ENCODE measurements at places on chromosomes 2 and 18. TPM values are rescaled to one million over a fixed set of nuclear protein-coding genes. Genes with fewer than 3 reads are reported as not detected.
A peak's percentile ranks its signal among the peaks of the same experiment; 100 is the strongest.

- H3K36me3 ChIP-seq = no peaks in the 10 kb centered on the region
- H3K4me3 ChIP-seq = no peak overlapping the region
- H3K27me3 ChIP-seq = peaks cover 15% of the 10 kb centered on the region
- H3K27ac ChIP-seq = no peak overlapping the region
- H3K4me1 ChIP-seq = peaks cover 7% of the 10 kb centered on the region
Measured at GRCh38 chr2:99084256-99084655, 57.3 kb upstream of the C2orf15 start.

- H3K27me3 ChIP-seq = peaks cover 3% of the 10 kb centered on the region
- no peak overlapping the region for H3K27ac ChIP-seq
- no peaks in the 10 kb centered on the region for H3K4me1 ChIP-seq
- no peak overlapping the region for H3K4me3 ChIP-seq
- H3K36me3 ChIP-seq = no peaks in the 10 kb centered on the region
Measured at GRCh38 chr2:62691186-62691585, 14.3 kb upstream of the EHBP1 start.

- H3K27ac ChIP-seq = no peak overlapping the region
- no peak overlapping the region for H3K4me3 ChIP-seq
- DNase-seq = no peak
- no peaks in the 10 kb centered on the region for H3K27me3 ChIP-seq
- H3K36me3 ChIP-seq = peaks cover 10% of the 10 kb centered on the region
Measured at GRCh38 chr2:33579227-33579626, 19.9 kb downstream of the FAM98A start.

DNA sequence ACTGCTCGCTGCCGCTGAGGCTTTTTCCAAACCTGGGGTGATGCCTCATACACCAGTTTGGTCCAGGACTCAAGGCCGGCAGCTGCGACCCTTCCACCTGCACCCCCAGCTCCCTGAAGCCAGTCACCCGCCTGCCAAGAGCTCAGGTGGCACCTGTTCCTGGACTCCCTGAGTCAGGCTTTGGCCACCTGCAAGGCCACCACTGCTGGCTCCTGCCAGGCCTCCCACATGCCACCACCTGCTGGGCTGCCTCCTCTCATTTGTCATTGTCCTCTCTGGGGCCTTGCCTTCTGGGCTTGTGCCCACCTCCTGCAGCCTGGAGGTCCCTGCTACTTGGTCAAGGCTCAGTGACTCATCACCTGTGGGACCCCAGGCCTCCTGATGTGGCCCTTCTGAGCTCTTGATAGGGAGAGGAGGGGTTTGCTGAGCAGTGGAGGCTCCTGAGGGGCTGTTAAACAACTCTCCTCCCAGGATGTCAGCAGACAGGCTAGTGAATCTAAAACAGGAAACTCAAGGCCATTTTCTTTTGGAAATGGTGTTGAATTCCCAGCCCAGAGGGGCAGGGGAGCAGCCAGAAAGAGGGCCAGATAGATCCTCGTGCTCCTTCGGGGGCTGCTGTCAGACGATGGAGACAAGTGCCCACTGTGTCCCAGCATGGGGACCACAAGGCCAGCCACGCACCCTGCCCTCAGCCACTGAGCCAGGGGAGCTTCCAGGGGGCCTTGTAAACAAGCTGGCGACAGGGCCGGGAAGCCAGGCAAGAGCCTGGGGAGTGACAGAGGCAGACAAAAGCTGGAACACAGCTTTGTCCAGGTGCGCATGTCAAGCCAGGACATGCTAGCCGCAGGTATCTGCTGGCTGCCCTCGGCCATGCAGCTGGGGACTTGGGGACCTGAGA lies 416.8 kb downstream of the LRATD1 start:
- H3K4me3 ChIP-seq = no peak overlapping the region
- H3K27ac ChIP-seq = no peak overlapping the region
- peaks cover 7% of the 10 kb centered on the region for H3K27me3 ChIP-seq
- no peaks in the 10 kb centered on the region for H3K36me3 ChIP-seq
- H3K4me1 ChIP-seq = no peaks in the 10 kb centered on the region

GRCh38 chr2:18682681-18683080 lies 93.3 kb upstream of the NT5C1B start:
- H3K4me3 ChIP-seq = no peak overlapping the region
- H3K27me3 ChIP-seq = no peaks in the 10 kb centered on the region
- H3K27ac ChIP-seq = no peak overlapping the region
- H3K4me1 ChIP-seq = peaks cover 2% of the 10 kb centered on the region

The RIOK3 gene
- polyA plus RNA-seq = 72.8 TPM

The KLHL30 gene
- polyA plus RNA-seq = not detected

The UPP2 gene
- polyA plus RNA-seq = not detected

GRCh38 chr2:117086943-117087250 lies 727.6 kb upstream of the DDX18 start:
- H3K4me3 ChIP-seq = no peak overlapping the region
- DNase-seq = no peak
- H3K36me3 ChIP-seq = no peaks in the 10 kb centered on the region

GRCh38 chr18:7615840-7616239 lies 48.7 kb downstream of the PTPRM start:
- H3K27ac ChIP-seq = no peak overlapping the region
- H3K4me1 ChIP-seq = no peaks in the 10 kb centered on the region
- DNase-seq = no peak
- no peak overlapping the region for H3K4me3 ChIP-seq

GRCh38 chr2:64643838-64644457 lies 9.8 kb downstream of the SERTAD2 start:
- peak; percentile 91 for DNase-seq
- H3K4me1 ChIP-seq = peaks cover 69% of the 10 kb centered on the region
- peak overlapping the region; percentile 95 for H3K27ac ChIP-seq
- H3K27me3 ChIP-seq = peaks cover 12% of the 10 kb centered on the region
- no peaks in the 10 kb centered on the region for H3K36me3 ChIP-seq

- no peaks in the 10 kb centered on the region for H3K27me3 ChIP-seq
- peak overlapping the region; percentile 49 for H3K4me3 ChIP-seq
- DNase-seq = no peak
- H3K36me3 ChIP-seq = no peaks in the 10 kb centered on the region
- peak overlapping the region; percentile 10 for H3K27ac ChIP-seq
Measured at GRCh38 chr18:62784966-62785413, 69.6 kb downstream of the PHLPP1 start.

The BBS5 gene
- not detected for polyA plus RNA-seq

The UCN gene
- polyA plus RNA-seq = not detected

The SULT1C2 gene
- not detected for polyA plus RNA-seq

The LONRF2 gene
- not detected for polyA plus RNA-seq

GRCh38 chr2:169363560-169364150 lies 1.3 kb upstream of the LRP2 start:
- H3K4me1 ChIP-seq = peaks cover 35% of the 10 kb centered on the region
- DNase-seq = peak; percentile 32
- H3K27me3 ChIP-seq = peaks cover 3% of the 10 kb centered on the region

DNA sequence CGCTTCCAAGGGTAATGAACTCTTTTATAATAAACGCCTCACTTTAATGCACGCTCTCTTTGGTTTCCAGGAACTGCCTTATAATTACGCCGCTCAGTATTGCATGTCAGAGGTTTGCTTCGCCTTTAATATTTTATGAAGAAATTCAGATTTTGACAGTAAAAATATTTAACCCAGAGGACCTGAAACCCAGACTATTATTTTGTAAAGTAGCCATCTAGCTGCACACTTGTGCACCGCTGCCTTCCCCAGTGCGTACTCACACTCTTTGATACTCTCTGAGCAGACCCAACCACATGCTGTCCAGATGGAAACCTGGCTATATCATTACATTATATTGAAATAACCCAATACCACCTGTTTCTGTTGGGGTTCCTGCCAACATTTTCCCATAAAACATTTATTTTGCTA lies 270.1 kb downstream of the C1D start:
- H3K4me3 ChIP-seq = no peak overlapping the region
- H3K27me3 ChIP-seq = peaks cover 3% of the 10 kb centered on the region
- no peaks in the 10 kb centered on the region for H3K36me3 ChIP-seq
- DNase-seq = no peak

- H3K36me3 ChIP-seq = peaks cover 4% of the 10 kb centered on the region
- H3K27me3 ChIP-seq = peaks cover 9% of the 10 kb centered on the region
- H3K4me1 ChIP-seq = peaks cover 25% of the 10 kb centered on the region
- no peak overlapping the region for H3K4me3 ChIP-seq
- DNase-seq = no peak
Measured at GRCh38 chr2:1159013-1159412, 208.4 kb downstream of the SNTG2 start.

The DSC2 gene
- polyA plus RNA-seq = not detected

- DNase-seq = no peak
- H3K4me1 ChIP-seq = no peaks in the 10 kb centered on the region
- H3K27ac ChIP-seq = no peak overlapping the region
- H3K27me3 ChIP-seq = no peaks in the 10 kb centered on the region
Measured at GRCh38 chr18:24954341-24954740, 397.6 kb downstream of the ZNF521 start.

- H3K36me3 ChIP-seq = no peaks in the 10 kb centered on the region
- H3K4me1 ChIP-seq = peaks cover 28% of the 10 kb centered on the region
- no peak overlapping the region for H3K27ac ChIP-seq
- no peak overlapping the region for H3K4me3 ChIP-seq
- DNase-seq = no peak
- peaks cover 11% of the 10 kb centered on the region for H3K27me3 ChIP-seq
Measured at GRCh38 chr2:20052229-20052851, 912 bp upstream of the LAPTM4A start.

DNA sequence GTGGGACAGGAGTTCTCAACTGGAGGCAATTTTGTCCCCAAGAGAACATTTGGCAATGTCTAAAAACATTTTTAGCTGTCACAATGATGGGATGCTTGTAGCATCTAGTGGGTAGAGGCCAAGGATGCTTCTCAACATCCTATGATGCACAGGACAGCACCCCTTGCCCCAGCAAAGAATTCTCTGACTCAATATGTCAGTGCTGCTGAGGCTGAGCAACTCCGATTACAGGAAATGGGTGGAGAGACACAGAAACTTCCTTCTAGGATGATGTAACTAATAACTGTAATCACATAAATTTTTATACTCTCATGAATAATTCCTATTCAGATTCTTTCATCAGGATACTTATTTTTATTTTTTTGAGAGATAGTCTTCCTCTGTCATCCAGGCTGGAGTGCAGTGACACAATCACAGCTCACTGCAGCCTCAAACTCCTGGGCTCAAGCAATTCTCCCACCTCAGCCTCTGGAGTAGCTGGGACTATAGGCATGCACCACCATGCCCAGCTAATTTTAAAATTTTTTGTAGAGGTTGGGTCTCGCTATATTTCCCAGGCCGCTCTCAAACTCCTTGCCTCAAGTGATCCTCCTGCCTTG lies 120.3 kb upstream of the ACAA2 start:
- DNase-seq = no peak
- no peaks in the 10 kb centered on the region for H3K36me3 ChIP-seq
- no peak overlapping the region for H3K27ac ChIP-seq
- peaks cover 1% of the 10 kb centered on the region for H3K27me3 ChIP-seq

DNA sequence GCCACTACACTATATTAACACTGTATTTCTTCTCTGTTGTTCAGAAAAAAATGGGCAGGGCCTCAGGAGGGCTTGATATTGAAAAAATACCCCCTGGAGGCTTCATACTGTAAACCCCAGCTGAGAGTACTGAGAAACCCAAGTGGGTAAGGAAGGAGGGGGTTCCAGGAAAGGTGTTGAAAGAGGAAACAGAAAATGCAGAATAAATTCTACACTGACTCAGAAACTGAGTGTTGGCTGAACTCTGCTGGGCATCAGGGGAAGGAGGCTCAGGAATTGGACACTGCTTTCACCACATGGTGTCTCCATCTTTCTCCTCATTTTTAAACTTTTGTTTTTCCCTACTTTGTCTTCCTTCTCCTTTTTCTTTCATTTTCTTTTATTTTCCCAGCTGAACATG lies 253.7 kb downstream of the DYM start:
- no peaks in the 10 kb centered on the region for H3K36me3 ChIP-seq
- H3K27me3 ChIP-seq = no peaks in the 10 kb centered on the region
- peak overlapping the region; percentile 30 for H3K27ac ChIP-seq
- H3K4me1 ChIP-seq = peaks cover 13% of the 10 kb centered on the region
- no peak overlapping the region for H3K4me3 ChIP-seq

- H3K27me3 ChIP-seq = no peaks in the 10 kb centered on the region
- H3K4me1 ChIP-seq = no peaks in the 10 kb centered on the region
- no peak for DNase-seq
Measured at GRCh38 chr2:30769891-30770462, 37.3 kb downstream of the CAPN13 start.

GRCh38 chr2:75090770-75091515 lies 108.4 kb downstream of the TACR1 start:
- peaks cover 5% of the 10 kb centered on the region for H3K27me3 ChIP-seq
- no peak for DNase-seq
- H3K27ac ChIP-seq = no peak overlapping the region
- H3K4me3 ChIP-seq = no peak overlapping the region

The COX5B gene
- polyA plus RNA-seq = 349 TPM

DNA sequence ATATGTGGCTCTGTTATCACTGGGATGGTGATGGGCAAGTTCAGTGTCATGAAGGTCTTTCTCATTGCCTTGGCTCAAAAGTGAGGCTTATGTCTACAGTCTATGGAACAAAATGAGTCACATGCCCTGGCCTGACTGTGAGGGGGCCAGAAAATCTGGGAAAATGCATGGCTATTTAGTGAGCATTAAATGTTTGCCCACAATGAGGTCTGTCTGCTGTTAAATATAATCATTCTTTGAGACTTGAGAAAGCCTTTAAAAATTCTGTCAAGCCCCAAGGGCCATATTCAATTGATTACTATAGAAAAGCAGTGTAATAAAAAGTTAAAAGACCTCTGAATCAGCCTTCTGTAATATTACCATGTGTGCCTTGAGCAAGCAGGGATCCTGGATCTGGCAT lies 5.5 kb upstream of the RNF144A start:
- H3K4me3 ChIP-seq = peak overlapping the region; percentile 59
- peaks cover 4% of the 10 kb centered on the region for H3K36me3 ChIP-seq
- H3K27me3 ChIP-seq = peaks cover 3% of the 10 kb centered on the region
- DNase-seq = no peak
- H3K27ac ChIP-seq = no peak overlapping the region

DNA sequence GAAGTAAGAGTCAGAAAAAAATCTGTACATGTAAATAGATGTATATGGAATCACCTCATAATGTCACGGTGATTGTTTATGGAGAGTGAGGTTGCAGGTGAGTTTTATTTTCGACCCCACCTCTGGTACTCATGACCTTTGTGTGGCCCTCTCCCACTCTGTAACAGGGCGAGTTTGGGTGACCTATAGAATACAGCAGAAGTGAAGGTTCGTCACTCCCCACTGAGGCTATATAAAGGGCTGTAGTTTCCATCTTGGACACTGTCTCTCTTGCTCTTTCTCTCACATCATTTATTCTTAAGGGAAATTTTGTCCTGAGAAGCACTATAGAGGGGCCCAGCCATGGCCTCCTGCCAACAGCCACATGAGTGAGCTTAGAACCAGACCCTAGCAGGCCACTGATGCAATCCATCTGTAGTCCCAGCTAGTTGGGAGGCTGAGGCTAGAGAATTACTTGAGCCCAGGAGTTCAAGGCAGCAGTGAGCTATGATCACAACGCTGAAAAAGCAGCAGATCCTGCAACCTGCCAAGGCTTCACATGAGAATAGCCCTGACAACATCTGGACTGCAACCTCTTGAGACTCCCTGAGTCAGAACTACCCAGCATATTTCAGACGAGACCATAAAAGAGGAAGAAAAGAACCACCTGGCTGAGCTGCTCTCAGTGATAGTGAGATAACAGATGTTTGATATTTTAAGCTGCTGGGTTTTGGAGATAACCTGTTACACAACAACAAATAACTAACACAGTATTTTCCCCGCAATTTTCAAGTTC lies 74.3 kb upstream of the SLC1A4 start:
- H3K4me3 ChIP-seq = no peak overlapping the region
- no peak overlapping the region for H3K27ac ChIP-seq
- no peak for DNase-seq
- no peaks in the 10 kb centered on the region for H3K36me3 ChIP-seq
- peaks cover 6% of the 10 kb centered on the region for H3K27me3 ChIP-seq

The C2orf66 gene
- not detected for polyA plus RNA-seq

- no peak for DNase-seq
- no peaks in the 10 kb centered on the region for H3K27me3 ChIP-seq
- H3K4me3 ChIP-seq = no peak overlapping the region
- no peaks in the 10 kb centered on the region for H3K36me3 ChIP-seq
Measured at GRCh38 chr2:238589591-238590460, 163.1 kb downstream of the ASB1 start.

The LYPD6B gene
- polyA plus RNA-seq = not detected

Measured in immature natural killer cell (primary cell).